Activated CD8-positive, alpha-beta memory T cell treated with anti-CD3 and anti-CD28 coated beads for 1 hour (primary cell): ENCODE measurements at places on chromosomes 16 and 17.

DNA sequence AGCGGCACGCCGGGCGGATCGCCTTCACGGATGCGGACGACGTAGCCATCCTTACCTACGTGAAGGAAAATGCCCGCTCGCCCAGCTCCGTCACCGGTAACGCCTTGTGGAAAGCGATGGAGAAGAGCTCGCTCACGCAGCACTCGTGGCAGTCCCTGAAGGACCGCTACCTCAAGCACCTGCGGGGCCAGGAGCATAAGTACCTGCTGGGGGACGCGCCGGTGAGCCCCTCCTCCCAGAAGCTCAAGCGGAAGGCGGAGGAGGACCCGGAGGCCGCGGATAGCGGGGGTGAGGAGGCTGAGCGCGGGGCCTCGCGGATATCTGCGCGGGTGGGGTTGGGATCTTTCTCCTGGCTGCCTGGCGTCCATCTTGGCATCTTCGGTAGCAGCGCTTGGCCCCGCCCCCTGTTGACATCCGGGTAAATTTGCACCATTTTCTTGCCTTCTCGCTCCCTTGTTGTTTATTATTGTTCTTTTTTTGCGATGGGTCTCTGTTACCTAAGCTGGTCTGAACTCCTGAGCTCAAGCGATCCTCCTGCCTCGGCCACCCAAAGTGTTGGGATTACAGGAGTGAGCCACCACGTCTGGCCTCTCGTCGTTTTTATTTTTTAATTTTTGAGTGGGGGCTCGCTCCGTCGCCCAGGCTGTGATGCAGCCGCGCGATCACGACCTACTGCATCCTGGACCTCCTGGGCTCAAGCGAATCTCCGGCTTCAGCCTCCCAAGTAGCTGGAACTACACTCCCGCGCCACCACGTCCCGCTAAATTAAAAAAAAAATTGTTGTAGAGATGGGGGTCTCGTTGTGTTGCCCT lies 898 bp downstream of the TERF2IP start:
- peak; percentile 76 for DNase-seq

- no peak for DNase-seq
These were observed 21.4 kb upstream of the PVALEF start for GRCh38 chr17:81143717-81144422.

- DNase-seq: no peak
These were observed at the start of gene ZNF750 for GRCh38 chr17:82839617-82840292. Gene ZNF750 (minus strand): TSS chr17:82840022. CDS start chr17:82832454, 7,568 bp downstream.

GRCh38 chr16:17483351-17483750 lies 12.6 kb upstream of the XYLT1 start:
- DNase-seq: no peak

DNA sequence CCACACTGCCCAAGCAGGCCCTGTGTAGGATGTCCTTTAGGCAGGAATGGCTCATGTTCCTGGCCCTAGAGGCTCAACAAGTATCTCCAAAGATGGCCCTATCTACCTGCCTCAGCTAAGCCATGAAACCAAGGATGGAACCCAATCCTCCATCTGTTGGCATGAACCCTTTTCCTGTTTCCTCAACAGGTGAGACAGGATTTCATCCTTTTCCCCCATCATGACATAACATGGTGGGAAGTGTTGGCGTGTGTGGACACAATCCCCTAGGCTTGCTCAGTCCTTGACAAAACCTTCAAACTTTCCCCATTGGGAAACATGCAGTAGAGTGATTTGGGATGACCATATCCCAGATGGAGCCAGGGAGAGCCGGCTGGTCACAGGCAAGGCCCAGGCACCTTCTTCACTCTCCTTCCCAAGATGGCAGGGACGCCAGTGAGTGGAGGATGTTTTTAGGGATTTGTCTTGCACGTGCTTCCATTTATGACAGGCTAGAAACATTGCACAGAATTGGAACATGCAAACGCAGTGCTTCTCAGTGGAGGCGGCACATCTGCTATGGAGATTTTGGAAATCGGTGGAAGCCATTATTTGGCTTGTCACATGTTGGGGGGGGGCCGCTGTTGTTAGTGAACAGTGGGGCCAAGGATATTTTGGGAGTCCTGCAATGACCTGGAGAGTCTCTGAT lies 77.0 kb downstream of the MYH11 start:
- no peak for DNase-seq

DNA sequence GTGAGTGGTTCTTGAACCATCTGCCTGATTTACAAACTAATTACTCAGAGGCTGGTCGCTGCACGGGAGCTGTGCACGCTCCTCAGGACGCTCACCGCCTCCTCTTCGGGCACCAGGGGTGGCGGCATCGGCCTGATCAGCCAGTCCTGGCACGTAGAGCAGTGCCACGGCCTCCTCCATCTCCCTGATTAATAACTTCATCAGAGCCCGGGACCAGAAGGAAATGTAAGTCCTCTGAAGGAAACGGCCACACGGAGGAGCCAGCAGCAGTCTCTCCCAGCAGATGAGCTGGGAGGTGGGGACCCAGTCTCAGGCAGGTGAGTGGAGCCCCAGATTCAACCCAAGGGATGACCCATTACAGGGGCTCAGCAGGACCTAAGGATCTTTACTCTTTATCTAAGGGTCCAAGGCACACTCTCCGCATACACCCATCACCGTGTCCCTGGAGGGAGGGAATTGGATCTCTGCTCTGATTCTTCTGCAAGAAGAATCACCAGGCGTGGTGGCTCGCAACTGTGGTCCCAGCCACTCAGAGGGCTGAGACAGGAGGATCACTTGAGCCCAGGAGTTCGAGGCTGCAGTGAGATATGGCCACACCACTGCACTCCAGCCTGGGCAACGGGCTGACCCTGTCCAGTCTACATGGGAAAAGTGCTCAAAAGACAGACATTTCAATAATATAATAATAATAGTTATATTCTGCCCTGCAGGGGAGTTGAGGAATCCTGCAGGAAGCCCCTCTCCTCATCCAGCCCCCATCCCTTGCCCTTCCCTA lies 366.5 kb downstream of the SEC14L1 start:
- DNase-seq: no peak

- DNase-seq: no peak
These were observed 7.3 kb upstream of the SOCS3 start for GRCh38 chr17:78367193-78367592.
